ENCODE measurements at places on chromosomes 6 and 20.

DNA sequence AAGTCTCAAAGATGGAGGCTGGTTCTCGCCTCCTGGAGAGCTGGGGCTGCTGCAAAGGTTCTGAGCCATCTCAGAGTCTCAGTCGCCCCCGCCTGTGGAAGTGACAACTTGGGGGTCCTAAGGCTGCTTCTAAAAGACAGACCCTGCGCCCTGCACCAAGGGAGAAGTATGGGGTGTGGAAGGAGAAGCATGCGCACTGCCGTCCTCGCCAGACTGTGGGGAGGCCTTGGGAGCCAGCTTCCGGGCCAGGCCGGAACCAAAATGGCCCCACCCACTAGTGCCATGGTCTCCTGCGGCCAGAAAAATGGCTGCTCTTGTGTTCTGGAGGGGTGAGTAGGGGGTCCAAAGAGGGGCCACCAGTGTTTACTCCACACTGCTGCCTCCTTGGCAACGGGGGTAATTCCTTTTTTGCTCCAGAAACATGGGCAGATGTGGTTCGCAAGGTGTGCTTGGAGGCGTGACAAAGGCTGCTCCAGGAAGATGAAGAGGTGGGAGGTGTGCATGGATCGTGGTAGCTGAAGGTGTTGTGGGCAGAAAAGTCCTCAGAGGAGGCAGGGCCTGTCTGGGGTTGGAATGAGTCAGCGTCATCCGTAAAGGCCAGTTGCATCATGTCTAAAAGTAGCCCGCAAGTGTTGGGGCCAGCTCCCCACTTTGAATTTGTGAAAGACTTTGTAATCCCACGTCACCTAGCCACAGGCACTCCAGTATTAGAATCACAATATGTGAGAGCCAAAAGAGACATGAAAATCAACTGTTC lies 329.8 kb upstream of the SOX4 start:
- DNase-seq, result no peak

DNA sequence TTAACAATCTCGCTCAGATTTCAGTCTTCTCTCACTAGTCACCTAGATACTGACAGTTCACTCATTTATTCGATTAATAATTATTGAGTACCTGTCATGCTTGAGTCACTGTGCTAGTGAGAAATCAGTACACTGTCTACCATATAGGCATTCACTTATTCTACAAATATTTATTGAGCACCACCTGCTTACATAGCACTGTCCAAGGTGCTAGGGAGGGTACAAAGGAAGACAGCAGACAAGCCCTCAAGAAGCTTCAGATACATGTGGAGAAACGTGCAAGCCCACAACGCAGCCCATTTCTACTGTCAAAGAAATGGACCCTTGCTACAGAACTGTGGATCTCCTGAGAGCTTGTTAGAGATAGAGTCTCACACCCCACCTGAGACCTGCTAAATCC lies 85.1 kb upstream of the SNAP25 start:
- DNase-seq, result no peak

GRCh38 chr6:144156338-144156737 lies 6.0 kb downstream of the STX11 start:
- no peak for DNase-seq

GRCh38 chr6:13695252-13695651 lies 16.4 kb downstream of the RANBP9 start:
- no peak for DNase-seq

- no peak for DNase-seq
Measured at GRCh38 chr6:154614641-154615040, 104.2 kb upstream of the CNKSR3 start.

- no peak for DNase-seq
Measured at GRCh38 chr20:35663516-35664465, 909 bp downstream of the CPNE1 start.

GRCh38 chr6:44464527-44465310 lies 77.2 kb downstream of the CDC5L start:
- no peak for DNase-seq

GRCh38 chr6:168033791-168034190 lies 36.3 kb downstream of the KIF25 start:
- no peak for DNase-seq

DNA sequence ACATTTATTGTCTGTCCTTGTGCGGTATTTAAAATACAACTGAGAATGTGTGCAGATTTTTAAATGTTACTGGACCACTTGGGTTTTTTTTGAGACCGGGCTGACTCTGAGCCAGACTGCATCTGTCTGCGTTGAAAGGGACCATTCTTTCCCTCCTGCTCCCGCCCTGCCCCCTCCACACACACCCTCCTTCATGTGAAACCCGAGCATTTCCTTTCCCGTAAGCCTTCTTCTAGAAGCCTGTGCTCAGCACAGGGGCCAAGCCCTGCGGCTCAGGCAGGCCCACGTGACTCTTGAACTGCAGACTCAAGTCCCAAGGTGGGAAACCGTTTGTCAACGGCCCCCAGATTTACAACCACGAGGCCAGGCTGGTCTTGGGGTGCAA lies 82.7 kb upstream of the FOXC1 start:
- no peak for DNase-seq

GRCh38 chr6:30883685-30884520 lies at the start of gene DDR1:
TSS of gene DDR1 (plus strand) at chr6:30884519. CDS start at chr6:30888730, 4,211 bp downstream.
- DNase-seq, result no peak

All from cortex of kidney (tissue), 1 donor.